ENCODE measurements at places on chromosomes 2 and 18.

- no peak for DNase-seq
These were observed 51.5 kb upstream of the NXPH2 start for GRCh38 chr2:138831691-138832090.

DNA sequence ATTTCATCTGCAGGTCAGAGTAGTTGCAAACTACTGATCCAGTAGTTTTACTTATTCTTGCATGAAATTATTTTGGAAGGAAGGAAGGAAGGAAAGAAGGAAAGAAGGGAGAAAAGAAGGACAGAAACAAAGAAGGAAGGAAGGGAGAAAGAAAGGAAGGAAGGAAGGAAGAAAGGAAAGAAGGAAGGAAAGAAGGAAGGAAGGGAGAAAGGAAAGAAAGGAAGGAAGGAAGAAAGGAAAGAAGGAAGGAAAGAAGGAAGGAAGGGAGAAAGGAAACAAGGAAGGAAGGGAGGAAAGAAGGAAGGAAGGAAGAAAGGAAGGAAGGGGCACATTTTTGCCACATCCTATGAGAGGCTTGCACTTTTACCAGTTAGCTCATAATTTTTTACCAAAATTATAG, 186.2 kb downstream of the LRRTM4 start:
- no peak for DNase-seq

GRCh38 chr2:101638817-101639605, 58.5 kb upstream of the MAP4K4 start:
- no peak for DNase-seq

- no peak for DNase-seq
These were observed 18.7 kb downstream of the ELAC1 start for GRCh38 chr18:50986360-50987087.

- no peak for DNase-seq
These were observed 810.8 kb upstream of the CHAC2 start for GRCh38 chr2:52956766-52957165.

GRCh38 chr2:198135481-198135934, 331.1 kb downstream of the PLCL1 start:
- no peak for DNase-seq

DNA sequence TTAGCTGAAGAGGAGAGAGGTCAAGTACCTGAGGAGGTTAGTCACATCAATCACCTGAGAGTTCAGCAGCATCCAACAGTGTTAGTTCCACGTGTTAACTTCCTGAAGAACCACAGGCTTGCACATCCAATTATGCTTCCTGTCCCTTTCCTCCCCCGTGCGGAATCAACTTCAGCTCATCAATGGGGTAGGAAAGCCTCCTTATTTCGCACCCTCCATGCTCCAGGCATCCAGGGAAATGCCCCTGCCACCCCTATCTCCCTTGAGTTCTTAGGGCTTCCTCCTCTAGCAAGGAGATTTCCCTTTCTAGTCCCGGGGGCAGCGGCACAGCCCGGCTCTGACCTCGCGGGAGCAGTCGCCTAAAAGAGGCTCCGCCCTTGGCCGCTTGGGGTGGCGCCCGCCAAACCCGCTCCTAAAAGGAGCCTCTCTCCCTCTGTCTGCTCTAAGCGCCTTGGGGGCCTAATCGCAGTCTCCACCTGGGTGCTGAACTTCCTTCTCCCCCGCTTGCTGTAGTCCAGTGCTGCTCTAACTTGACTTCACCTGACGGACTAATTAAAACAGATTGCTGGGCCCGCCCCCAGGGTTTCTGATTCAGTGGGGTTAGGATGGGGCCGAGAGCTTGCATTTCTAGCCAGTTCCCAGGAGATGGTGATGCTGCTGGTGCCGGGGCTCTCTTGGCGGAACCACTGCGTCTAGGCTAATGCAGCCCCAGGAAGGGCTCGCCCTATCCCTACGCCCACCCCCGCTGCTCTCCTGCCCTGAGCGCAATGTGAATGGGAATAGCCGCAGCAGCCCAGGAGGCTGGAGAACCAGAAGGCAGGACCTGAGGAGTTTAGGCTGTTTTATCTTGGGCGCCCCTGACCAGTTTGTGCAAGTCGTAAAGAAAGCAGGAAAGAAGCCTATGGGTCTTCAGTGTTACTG, 3.4 kb upstream of the TET3 start:
- DNase-seq = no peak

GRCh38 chr18:53771664-53772063, 452.8 kb downstream of the MBD2 start:
- no peak for DNase-seq

- DNase-seq = no peak
These were observed 180.9 kb downstream of the BCL2 start for GRCh38 chr18:63138436-63139340.

- DNase-seq = no peak
These were observed 40.5 kb downstream of the INO80C start for GRCh38 chr18:35457140-35457704.

DNA sequence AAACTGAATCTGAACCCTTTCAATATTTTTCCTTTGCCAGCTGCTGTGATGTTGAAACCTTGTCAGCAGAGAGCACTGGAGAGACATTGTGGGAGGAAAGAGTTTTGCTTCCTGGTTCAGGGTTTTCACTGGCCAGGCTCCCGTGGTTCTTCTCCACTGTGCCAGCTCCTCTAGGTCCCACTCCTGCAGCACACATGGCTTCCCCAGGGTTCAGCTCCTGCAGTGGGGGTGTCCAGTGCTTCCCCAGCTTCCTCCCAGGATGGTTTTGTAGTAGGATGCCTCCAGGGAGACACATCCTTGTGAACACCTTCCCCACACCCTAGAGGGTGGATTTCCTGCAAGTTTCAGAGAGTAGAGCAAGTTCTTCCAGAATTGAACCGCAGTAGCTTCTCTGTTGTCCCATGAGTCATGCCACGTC, 24.0 kb upstream of the SULT1C3 start:
- DNase-seq = no peak

DNA sequence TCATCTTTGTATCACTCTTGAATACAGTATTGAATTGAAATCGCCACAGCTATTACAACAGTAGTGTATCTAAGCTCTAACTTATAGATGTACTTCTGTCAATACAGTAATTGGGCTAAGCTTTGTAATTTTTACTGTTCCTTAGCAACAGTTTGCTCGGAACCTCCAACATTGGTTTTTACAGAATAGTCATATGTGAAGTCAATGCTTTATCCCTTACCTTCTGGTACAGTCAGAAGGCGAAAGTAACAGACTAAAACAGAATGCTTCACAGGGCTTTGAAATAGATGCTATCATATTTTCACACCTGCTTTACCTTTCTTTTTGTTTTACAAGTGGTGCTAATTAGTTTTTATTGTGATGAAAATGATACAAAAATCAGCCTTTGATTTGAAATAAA, 46.9 kb upstream of the CYP20A1 start:
- no peak for DNase-seq

GRCh38 chr2:134319596-134320254, 65.9 kb downstream of the MGAT5 start:
- no peak for DNase-seq

- DNase-seq = no peak
These were observed 1169.6 kb upstream of the CRIM1 start for GRCh38 chr2:35185861-35186412.

DNA sequence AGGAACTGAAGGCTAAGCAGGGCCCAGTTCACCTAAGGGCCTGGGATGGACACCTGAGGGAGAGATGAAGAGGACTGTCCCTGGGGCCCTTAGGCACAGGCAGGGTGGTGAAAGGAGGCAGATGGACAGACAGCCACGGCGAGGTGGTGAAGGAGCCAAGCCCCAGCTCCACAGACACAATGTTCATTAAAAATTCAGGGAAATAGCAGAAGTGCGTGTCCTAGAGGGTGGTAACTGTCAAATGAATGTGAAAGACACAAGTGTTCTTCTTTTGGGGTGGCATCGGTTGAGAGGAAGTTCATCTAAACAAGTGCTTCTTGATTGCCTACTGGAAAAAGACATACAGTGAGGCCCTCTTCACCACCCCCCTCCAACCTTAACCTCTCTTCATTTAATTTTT, 76.2 kb upstream of the SIX2 start:
- DNase-seq = no peak

DNA sequence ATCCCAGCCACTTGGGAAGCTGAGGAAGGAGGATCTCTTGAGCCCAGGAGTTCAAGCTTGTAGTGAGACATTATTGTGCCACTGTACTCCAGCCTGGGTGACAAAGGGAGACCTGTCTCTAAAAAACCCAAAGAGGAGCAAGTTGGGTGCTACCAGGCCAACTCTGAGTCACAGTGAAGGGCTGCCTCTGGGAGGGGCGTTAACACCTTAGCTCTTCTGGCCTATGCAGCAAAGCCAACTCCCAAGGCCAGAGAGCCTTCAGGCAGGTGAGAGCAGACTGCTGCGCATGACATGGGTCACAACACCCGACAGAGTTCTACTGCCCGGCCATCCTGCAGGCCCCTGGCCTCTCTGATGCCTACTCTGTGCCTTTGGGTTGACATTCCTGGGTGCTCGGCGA, 32.6 kb upstream of the ATG16L1 start:
- DNase-seq = no peak

GRCh38 chr2:58709687-58710354, 468.7 kb upstream of the FANCL start:
- no peak for DNase-seq

DNA sequence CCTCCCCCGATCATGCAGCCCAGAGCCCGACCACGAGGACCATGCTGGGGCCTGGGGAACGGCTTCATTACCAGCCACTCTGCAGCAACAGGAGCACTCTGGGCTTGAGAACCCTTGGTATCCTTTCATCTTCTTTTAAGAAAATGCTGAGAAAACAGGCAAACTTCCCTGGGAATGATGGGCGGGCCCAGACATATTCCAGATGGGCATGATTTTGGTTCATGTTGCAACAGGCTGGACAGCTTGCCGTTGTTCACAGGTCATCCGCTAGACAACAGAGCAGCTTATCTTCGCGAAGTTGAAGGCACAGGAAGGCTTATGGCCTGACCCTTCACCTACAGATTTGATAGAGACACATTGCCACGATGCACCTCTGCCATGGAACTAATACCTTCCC, 121.0 kb downstream of the KLHL29 start:
- no peak for DNase-seq

DNA sequence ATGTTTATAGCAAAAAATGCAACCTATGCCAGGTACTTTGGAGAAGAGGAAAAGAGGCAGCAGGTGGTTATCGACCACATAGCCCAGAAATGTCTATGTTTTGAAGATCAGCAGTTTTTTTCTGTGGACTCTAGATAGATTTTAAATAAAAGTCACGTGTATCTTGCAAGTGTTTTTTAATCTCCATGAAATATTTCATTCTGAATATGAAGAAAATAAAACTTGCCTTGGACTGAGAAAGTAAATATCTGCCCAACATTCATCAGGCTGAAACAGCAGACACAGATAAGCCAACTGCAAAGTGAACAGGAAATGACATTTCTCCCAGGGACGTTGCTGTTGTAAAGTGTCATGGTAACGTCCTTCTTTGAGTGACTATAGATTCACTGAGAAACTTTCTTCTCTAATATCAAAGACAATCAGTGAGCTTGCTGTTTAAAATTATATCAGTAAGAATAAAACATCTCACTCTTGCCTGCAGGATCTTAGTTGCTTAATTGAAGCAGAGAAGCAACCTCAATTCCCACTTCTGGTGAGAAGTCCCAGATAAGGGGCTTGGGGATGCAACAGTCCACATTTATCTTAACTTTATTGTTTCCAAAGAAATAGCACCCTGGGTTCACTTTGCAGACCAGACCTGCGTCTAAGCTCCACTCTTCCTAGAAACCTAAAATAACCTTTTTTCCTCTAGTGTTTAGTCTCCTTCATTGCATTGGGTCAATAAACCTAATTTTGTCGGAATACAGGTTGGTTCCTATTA, 6.3 kb downstream of the MYOM1 start:
- no peak for DNase-seq

GRCh38 chr2:171225302-171225980, 64.7 kb upstream of the TLK1 start:
- DNase-seq = no peak

GRCh38 chr2:222960126-222960525, 91.9 kb upstream of the KCNE4 start:
- no peak for DNase-seq

GRCh38 chr2:201733544-201733943, 35.1 kb upstream of the MPP4 start:
- no peak for DNase-seq

GRCh38 chr2:159984034-159984433, 78.4 kb downstream of the PLA2R1 start:
- no peak for DNase-seq

DNA sequence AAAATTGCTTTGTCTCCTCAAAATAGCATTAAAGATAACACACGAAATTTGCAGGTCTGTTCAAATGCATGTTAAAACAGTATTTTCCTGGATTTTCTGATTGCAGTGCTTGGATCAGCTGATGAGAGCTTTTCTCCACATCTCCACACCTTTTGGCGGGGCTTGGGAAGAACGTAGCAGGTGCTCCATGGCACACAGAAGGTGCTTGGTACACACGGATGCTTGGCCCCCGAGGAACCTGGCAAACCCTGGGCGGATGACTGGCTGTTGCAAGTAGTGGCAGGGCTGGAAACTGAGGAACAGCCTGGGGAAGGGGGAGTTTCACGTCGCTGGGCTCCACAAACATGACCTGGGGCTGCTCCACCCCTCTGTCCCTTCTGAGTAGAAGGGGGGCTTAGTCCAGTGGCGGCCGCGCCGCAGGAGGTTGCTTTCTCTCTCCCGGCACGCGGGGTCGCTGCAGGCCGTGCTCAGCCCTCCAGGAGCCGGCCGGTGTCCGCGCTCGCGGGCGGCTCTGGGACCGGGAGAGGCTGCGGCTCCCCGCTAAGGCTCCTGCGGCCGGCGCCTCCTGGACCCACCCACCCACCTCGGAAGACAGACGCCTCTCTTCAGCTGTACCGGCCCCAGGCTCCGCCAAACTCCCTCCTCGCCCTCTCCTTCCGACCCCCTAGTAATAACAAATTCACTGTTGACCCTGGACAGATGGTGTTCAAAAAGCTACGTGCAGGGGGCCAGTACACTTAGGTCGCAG, 69.3 kb downstream of the MARCO start:
- DNase-seq = no peak

Data from NCI-H2081 treated with DMSO at 0.1 percent for 48 hours (cell line).